ENCODE measurements at places on chromosomes 2 and 18. TPM values are rescaled to one million over a fixed set of nuclear protein-coding genes. Genes with fewer than 3 reads are reported as not detected.

Gene LRRC30
- not detected for total RNA-seq

Gene MOCOS
- total RNA-seq: 9.0 TPM

Gene CRYBA2
- not detected for total RNA-seq

GRCh38 chr18:48609820-48610815, 71.3 kb downstream of the CTIF start:
- no peak for DNase-seq

DNA sequence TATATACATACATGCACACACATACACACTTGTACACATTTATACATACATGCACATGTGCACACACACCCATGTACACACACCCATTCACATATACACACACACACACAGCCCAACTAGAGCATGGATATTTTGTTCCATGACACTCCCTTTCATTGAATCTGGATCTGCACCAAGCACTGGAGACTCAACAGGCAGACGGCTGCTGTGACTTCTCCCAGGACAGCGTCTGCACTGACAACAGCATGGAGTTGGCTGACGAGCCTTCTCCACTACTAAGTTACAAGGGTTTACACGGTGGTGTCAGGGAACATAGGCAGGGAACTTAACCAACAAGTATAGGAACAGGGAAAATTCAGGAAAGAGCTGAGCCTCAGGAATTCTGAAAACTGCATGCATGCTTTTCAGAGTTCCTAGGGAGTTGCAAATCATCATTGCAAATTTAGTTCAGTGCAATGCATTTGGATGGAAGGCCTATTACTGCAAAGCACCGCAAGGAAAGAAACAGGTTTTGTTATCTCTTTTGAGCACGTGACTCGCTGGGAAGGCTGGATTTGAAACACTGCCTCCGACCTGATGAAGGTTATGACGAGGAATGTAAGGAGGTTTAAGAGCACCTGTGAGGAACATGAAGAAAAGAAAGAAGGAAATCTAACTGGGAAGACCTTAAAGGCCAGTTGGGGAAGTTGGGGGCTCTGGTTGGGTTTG, 35.9 kb downstream of the TMEM18 start:
- no peak for DNase-seq

DNA sequence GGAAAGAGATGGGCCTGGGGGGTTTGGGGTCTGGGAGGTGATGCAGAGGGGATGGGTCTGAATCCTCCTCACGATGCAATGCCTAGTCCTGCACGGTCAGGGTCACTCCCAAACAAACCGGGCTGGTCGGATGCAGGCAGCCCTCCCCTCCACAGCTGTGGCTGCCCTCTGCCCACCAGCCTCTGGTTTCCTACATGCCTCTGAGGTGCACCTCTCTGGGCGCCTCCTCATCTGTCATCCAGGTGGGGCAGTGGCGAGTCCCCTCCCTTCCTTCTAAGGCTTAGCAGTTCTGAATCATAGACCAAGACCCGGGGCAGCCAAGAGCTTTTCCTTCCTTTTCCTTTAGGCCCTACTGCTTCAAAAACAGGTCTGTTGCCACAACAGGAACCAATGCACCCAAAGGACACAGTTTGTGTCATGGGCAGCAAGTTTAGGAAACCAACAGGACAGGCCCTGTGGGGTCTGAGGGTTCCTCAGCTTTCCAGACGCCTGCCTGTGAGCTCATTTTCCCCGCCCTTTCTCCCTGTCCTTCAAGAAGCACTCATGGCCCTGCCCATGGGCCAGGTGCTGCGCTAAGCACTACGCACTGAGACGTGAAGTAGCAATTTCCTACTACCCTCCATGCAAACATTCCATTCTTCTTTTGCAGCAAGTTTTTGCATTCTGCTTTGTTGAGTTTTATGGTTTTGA, 6.5 kb upstream of the MAL start:
- no peak for DNase-seq

GRCh38 chr2:214005337-214005736, 405.5 kb upstream of the VWC2L start:
- peak; percentile 33 for DNase-seq

DNA sequence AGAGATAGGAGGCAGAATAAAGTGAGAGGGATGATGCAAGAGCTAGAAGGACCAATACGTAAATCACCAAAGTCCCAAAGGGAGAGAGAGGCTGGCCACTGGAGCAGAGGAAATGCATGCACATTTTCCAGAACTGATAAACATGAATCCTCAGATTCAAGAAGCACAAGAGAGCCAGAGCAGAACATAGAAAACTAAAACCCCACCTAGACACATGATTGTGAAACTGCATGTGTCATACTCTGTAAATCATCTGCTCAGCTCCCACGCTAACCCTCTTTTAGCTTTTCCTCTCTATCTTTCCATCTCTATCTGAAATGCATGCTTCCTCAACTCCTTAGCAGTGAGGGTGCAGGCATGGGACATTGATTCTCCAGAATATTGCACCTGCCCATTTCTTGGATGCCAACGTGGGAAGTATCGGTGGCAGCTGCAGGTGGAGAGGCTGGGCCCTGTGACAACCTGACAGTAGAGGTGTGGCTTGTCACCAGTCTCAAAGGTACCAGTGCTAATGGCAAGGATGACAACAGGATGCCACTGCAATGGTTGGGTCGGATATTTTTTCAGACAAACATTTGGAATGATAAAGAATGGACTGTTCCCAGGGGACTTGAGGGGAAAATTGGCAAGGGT, 89.3 kb upstream of the OTOS start:
- DNase-seq: peak; percentile 41

DNA sequence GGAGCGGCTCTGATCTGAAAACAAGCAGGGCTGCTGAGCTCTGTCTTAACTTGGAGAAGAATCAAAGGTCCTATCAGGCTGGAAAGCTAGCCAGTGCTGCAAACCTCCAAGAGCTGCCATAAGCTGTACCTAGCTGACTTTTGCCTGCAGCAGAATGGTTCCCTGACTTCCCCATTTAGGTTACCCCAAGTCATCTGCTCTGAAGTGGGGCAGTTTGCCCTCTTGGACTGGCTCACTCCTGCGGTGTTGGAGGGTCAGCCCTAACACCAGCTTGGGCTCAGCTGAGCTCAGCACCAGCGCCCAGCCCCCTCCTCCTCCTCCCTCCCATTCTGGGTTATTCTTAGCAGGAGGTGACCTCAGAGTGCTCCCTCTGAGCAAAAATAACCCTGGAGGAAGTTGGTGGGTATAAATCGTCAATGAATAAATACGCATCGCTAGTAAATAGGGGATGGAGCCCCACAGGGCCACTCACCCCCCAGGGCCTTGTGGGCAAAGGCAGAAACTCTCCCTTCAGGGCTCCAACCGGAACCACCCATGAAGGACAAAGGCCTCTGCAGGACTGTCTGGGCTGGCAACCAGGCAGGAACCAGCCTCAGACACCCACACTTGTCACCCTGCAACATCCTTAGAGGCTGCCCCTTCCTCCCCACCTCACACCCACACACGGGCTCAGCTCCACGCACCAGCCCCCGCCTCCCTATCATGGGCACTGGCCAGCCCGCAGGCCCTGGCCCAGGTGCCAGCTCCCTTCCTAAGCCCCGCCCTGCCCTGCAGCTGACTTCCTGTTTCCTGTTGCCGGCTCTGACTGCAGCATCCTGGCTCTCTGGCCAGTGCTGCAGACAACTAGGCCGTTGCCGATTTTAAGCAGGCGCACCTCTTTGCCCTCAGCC, 46.9 kb downstream of the DNMT3A start:
- DNase-seq: peak; percentile 37

- no peak for DNase-seq
These were observed 184.1 kb downstream of the CDH7 start for GRCh38 chr18:65934874-65935273.
